ENCODE measurements at places on chromosomes 3 and 15.

GRCh38 chr15:31262901-31263671, 63.5 kb upstream of the KLF13 start:
- DNase-seq = no peak

DNA sequence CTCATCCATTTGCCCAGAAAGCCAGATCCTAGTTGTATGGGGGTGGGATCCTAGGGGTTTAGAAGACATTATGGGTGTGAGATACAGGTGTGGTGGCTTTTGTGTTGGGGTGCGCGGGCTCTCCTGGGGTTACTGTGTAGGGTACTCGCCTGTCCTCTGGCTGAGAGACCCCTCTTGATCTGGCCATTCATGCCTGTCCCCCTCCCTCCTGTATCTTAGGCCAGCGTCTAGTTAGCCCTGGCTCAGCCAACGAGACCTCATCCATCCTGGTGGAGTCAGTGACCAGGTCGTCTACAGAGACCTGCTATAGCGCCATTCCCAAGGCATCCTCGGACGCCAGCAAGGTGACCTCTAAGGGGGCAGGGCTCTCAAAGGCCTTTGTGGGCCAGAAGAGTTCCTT, 41.4 kb downstream of the DNASE1L3 start:
- no peak for DNase-seq

DNA sequence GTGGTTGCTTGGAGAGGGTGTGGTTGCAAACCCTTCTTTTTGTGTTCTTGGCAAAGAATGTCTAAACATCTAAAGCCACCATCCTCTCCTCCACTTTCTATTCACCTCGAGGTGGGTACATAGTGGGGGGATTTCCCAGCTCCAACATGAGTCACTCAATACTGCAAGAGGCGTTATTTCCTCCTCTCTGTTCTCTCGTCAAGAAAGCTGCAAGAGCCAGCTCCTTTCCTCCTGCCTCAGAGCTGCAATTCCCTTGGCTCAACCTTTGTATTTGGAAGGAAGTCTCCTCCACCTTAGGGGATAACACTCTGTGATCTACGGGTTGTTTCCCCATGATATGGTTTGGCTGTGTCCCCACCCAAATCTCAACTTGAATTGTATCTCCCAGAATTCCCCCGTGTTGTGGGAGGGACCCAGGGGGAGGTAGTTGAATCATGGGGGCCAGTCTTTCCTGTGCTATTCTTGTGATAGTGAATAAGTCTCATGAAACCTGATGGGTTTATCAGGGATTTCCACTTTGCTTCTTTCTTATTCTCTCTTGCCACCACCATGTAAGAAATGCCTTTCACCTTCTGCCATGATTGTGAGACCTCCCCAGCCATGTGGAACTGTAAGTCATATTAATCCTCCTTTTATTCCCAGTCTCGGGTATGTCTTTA, 138.4 kb downstream of the PLCL2 start:
- DNase-seq = peak; percentile 51

- no peak for DNase-seq
Measured at GRCh38 chr3:35664460-35664919, 25.2 kb downstream of the ARPP21 start.

DNA sequence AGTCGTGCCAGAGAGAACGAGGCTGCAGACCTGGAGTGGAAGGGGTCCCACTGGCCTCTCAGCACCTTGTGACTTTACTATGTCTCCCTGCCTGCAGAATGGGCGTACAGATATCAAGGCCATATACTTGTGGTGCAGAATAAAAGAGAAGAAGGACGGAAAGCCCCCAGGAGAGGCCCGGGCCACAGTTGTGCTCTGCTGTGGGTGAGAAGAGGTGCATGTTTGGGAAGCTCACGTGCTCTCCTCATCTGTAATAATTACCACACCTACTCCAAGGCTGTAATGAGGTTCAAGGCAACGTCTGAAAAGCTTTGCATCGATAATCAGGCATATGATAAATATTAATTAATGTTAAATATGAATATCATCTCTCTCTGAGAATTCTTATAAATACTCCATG, 58.0 kb downstream of the MGLL start:
- DNase-seq = no peak

- no peak for DNase-seq
Measured at GRCh38 chr15:61038387-61038786, 190.7 kb downstream of the RORA start.

GRCh38 chr3:51681453-51681852, 10.4 kb downstream of the TEX264 start:
- peak; percentile 20 for DNase-seq

DNA sequence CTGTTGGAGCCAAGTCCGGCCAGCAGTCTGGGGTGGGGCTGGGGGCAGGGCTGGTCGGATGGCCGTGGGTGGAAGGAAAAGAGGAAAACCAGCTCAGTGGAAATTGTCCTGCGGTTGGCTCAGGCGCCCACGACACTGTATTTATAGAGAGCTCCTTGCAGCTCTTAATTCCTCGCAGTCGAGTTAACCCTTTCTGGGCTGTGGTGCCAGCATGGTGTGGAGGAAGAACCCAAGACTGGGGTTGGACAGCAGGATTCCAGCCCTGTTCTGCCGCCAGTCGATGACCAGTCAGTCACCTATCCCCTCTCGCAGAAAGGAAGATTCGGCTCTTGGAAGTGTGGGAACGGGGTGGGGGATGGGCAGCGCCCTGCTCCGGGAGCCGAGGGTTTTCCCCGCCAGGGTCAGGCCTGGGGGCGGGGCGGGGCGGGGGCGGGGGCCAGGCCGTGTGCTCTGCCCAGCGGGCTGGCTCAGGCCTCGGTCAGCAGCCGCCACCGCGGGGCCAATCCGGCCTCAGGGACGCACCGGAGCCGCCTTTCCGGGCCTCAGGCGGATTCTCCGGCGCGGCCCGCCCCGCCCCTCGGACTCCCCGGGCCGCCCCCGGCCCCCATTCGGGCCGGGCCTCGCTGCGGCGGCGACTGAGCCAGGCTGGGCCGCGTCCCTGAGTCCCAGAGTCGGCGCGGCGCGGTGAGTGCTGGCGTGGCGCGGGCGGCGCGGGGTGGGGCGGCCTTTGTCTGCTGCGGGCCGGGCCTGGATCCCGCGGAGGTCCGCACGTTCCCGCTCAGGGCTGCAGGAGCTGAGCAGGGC, at the start of gene CD276:
Gene CD276, plus strand, starts transcription at position 607 of the 804 bp plus-strand sequence. CDS start 15,257 bp downstream, outside the sequence.
- no peak for DNase-seq

DNA sequence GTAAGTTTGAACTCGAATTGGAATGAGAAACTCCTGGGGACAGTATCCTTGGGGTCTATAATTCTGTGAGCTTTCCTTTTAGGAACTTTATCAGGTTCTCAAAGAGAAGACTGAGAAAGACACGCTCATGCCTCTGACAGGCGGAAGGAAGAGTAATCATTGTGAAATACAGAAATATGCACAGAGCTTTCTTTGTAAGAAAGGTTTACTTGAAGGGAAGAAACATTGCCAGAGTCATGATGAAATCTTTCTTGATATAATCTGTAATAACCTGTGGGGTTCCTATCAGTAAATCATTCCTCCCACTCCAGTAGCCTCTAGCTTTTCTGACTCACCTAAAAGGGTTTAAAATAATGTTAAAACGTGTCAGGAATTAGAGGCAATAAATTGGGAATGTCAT, 83.6 kb upstream of the CCDC39 start:
- no peak for DNase-seq

- DNase-seq = no peak
Measured at GRCh38 chr3:158453865-158454264, 117.1 kb upstream of the MLF1 start.

DNA sequence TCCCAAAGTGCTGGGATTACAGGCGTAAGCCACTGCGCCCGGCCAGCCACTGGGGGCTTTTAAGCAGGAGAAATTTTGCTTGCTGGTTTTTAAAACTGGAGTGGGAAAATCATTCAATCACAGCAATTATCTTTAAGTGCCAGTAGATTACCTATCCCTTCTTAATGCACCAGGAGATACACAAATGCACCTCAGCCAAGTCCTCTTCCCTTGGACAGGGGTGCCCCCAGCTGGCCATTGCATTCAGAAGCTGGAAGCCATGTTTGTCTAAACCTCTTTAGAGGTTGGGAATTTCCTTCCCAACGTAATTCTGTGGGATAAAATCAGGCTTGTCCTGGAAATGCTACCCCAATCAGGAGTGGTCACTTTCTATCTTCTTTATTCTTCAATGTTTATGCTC, 26.6 kb downstream of the MIX23 start:
- DNase-seq = peak; percentile 27

DNA sequence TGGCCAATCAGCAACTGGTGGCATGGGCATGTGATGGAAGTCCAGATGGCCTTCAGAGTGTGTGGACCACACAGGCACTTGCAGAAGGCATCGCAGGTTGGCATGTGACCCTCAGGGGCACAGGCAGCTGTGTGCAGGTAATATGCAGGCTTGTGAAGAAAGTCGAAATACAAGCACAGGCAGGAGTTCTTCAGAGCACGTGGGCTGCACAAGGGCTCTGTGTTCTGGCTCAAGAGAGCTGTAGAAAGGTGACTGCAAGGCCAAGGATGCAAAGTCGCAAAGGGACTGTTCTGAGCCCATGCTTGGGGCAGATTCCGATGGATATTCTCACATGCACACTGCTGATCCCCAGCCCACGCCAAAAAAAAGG, 8.3 kb downstream of the LRRC2 start:
- no peak for DNase-seq

DNA sequence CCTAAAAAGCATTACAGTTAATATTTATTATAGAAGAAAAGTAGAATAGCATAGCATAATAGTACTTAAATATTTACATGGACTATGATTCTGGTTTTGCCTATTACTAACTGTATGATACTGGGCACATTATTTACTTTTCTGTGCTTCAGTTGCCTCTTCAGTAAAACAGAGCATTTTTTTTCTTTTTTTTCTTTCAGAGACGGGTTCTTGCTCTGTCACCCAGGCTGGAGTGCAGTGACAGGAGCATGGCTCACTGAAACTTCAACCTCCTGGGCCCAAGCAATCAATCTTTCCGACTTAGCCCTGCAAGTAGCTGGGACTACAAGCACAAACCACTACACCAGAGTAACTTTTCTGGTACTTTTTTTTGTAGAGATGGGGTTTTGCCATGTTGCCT, 47.0 kb downstream of the GYG1 start:
- DNase-seq = no peak

- no peak for DNase-seq
Measured at GRCh38 chr3:143351895-143352608, 232.5 kb downstream of the CHST2 start.

DNA sequence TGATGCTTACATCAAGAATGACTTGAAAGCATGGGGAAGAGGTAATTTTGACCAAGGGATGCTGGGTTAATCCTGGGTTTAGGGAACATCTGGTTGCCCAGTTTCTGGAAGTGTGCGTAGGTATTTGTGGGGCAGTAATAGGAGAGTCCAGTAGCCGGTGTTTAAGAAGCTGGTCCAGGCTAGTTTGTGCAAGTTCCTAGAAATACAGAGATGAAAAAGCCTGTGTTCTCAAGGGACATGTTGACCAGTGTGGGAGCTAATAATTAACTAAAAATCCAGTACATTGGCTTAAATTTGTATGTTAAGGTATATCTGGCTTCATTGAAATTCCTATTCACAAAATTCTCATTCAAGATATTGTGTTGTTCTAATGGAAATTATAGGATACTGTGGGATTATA, 51.2 kb downstream of the UBE2E2 start:
- DNase-seq = no peak

DNA sequence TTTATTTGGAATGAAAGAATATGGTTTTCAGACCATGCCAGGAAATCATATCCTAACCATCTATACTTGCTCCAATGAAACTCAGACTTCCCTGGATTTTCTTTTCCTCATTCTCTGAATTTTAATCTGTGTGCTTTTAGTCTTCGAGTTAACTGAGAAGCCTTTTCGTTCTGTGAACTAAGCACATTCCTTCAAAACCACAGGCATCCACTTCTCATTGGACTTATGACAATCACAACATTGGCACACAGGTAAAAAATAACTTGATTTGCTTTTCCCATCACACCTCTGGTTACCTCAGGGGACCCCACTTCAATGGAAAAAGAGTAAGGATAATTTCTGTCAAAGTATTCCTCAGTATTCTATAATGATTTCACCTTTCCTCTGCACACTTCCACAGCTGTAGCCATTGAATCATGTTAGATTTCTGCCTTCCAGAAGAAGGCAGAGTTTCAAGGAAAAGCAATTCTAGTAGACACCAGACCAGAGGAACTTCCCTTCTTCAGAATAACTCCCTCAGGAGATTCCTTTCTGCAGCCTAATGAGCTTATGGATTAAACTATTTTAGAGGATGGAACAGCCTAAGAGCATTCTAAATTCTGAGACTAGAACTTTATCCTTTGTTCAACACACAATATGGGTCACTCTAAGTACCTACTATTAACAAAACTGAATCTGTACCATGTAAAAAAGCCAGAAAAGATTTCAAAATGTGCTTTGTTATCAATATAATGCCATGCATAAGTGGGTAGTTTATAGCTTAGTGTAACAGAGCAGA, 15.9 kb downstream of the COMMD2 start:
- DNase-seq = no peak

DNA sequence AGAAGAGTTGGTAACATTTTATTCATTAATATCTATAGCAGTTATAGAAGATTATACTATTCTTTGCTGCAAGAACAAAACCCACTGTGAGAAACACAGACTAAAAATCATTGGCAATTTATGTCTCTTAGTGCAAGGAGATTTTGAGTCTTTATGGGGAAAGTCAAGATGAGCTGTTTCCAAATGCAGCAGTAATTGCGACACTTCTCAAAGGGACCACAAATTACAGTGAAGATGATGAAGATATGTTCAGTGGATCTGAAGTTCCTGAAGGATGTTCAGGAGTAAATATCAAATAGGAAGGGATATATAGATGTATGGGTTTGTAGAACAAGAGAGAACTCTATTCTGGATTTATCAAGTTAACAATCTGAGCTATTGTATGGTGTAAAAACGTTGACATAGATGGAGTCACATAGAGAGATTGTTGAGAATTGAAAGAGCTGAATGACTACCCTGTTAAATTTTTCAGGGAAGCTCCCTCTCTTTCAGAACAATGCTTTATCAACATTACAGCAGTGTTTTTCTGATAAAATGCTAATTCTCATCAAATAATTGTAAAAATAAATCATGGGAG, 71.8 kb downstream of the DTWD1 start:
- no peak for DNase-seq

GRCh38 chr3:8937064-8938020, 25.9 kb downstream of the RAD18 start:
- no peak for DNase-seq

DNA sequence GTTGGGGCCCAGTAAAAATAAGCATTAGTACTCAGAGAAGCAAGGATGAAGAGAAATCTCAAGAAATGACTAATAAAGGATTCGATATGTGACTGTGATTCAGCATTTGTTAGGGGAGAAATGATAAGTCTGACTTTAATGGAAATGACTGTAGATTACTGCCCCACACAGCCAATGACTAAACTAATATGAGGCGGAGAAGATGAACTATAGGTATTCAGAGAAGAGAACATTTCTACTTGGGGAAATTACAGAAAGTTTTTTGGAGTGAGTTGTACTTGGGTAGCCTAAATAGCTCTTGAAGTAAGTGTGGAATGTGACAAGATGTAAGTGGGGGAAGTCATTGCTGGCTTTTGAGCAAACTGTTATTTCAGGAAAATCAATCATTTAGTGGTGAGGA, 380.0 kb downstream of the PDCD6IP start:
- DNase-seq = no peak

- DNase-seq = no peak
Measured at GRCh38 chr15:89533861-89534544, 37.6 kb upstream of the RHCG start.

GRCh38 chr3:186669378-186670084, 3.7 kb downstream of the HRG start:
- no peak for DNase-seq
